ENCODE measurements at places on chromosomes 6 and 20.

DNA sequence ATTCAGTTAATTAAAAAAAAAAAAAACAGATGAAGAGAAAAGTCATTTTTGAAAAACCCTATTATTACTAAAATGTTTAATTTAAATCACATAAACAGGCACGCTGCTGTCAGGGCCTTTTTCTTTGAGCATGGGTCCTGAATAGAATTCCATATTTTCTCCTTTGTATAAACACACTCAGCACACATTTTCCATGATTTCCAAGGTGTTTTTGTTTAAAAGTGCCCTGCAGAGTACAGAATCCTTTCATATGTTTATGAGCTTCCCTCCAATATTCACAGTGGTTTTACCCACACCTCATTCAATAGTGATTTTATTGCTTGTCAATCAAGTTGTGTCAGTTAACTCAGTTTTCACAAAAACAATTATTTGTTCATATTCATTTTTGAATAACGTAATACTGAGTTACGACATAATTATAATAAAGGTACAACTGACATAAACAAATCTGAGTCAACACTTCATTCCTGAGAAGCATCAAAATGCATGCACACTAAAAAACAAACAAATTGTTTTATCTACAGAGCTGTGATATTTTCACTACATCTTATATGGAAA, 15.2 kb downstream of the SLC35B3 start:
- no peak for DNase-seq

GRCh38 chr20:25865715-25866656, 169.3 kb upstream of the ZNF337 start:
- peak; percentile 64 for DNase-seq

DNA sequence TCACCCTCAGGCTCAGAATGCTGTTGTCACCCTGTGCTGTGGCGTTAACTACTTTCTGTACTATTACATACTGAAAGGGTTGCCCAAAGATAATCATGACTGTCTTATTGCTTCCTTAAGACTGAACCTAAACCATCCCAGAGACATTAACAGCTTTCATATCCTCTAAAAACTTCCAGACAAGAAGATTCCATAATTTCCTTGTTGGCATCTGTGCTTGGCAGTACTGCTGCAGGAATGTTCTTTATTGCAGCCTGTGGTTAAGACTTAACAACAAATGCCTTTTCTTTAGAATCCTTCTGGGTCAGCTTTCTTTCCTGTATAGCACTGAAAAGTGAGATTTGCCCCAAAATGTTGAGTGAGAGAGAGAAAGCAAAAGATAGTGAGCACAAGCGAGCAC, 109.7 kb downstream of the GJA10 start:
- DNase-seq, result no peak

GRCh38 chr6:106608080-106608668, 21.1 kb downstream of the RTN4IP1 start:
- DNase-seq, result peak; percentile 57

GRCh38 chr6:18183766-18184165, 28.5 kb downstream of the KDM1B start:
- DNase-seq, result no peak

DNA sequence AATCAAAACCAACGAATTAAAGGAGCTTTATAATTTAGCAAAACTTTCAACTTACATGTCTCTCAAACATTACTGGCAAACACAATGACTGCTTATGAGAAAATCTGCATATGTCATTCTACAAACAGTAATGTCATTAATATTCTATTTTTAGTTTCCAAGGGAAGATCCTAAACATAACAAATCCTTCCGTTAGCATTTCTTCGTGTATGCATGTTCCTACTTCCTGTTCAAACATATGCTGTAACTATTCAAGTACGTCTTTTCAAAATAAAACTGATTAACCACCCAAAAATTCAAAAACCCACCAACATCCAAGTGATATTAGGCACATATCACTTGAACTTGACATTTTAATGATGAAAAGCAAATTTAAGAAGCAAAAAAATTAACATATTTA, 131.3 kb downstream of the HACE1 start:
- DNase-seq, result no peak

DNA sequence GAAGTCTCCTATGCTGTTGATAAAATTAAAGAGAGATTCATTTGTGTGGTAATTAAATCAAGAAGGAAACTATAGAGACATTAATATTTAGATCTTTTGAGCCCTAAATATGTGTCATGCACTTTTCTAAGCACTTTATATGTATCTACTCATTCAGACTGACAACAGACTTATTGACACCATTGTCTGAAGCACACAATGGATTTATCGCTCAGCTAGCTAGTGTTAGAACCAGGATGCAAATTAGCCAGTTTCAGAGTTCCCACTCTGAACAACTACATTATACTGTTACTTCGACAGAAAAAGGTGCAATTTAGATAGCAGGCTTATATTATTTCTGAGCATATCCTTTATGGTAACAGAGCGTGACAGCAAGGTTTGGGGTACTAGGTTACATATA, 27.7 kb upstream of the KIAA0408 start:
- no peak for DNase-seq

- peak; percentile 39 for DNase-seq
Observed at GRCh38 chr20:51828762-51829161, 26.4 kb upstream of the SALL4 start.

- no peak for DNase-seq
Observed at GRCh38 chr20:16428112-16428511, 145.1 kb downstream of the KIF16B start.

DNA sequence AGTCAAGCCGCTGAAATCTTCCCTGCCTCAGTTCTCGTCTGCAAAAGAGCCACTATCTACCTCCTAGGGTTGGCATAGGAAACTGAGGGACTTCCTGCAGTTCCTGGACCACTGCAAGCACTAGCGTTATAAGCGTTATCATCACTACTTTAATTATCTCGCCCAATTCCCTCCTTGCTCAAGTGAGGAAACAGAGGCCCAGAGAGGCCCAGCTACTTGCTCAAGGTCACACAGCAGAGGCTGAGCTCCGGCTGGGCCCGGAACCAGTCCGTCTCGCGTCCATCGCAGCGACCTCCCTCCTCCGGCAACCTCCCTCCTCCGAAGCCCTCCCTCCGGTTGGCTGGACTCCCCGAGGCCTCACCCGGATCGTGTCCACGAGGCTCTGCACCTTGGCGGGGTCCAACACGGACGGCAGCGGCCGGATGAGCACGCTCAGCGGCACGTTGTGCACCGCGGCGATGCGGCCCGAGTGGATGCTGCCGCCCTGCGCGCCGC, 338 bp downstream of the SRXN1 start:
- no peak for DNase-seq

DNA sequence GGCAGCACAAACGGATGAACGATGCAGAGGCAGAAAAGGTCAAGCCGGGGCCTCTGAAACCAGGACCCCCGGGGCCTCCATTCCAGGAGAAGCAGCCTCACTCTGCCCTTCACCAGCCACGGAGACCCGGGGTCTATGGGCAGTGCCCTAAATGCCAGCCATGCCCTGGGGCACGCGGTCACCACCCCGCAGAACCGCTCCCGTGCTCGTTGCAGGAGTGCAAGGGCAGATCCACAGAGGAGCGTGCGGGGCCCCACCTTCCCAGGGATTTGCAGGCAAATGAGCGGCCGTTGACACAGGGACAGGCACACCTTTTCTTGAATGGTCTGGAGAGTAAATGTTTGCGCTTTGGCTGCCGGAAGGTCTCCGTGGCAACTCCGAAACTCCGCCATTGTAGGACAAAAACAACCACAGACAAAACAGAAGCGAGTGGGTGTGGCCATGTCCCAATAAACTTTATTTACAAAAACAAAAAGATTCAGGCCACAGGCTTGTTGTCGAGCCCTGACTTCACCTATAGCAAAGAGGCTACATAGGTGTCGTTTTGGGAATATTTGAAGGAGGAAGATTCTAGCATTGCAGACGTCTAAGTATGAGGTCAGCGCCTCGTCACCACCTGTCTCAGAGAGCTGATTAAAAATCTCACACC, 163.3 kb downstream of the TAF4 start:
- no peak for DNase-seq

DNA sequence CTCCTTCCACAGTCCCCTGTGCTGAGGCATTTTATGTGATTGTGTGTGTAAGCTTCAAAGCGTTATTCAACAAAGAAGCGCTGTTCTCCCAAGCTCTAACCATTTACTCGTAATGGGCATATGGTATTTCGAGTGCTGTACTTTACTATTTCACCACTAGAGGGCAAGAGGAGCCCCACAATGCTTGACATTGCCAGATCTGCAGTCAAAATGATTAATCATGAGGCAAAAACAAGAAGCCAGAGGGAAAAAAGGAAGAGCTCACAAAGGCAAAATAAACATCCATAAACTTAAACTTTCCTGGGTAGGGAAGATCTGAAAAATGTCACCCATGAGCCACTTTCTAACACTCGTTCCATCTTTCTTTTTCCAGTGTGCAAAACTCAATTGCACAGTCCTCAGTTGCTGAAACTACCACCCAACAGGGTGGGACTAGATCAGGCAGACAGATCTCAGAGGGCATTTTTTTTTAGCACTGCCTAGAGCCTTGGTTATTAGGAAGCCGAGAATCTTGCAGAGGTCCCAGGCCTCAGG, 215.0 kb upstream of the PLCB4 start:
- peak; percentile 80 for DNase-seq

DNA sequence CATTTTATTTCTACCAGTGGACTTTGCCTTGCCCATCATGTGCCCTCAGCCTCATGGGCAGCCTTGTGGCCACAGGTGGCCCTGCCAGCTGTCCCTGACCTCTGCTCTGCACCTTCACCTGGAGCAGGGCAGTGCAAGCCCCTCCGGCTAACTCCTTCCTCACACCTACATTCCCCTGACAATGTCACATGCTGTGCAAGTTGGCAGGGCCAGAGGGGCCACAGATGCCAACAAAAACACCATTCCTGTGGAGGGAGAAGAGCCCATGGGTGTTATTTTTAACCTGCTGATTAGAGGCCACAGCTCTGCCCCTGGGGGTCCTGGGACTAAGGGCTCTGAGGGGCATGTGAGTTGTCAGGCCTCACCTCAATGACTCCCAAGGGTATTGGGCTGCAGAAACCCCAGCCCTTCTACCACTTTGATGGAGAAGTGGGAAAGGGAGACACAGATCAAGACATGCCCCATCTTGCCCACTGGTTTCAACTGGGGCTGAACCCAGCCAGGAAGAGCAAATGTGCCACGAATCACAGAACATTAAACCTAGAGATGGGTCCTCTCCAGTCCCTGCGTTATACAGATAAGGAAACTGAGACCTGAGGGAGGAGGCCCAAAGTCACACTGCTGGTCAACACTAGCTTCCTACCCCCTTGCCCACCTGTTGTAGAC, 65.0 kb downstream of the MRPL14 start:
- DNase-seq, result no peak

- DNase-seq, result no peak
Observed at GRCh38 chr20:45176526-45177267, 2.0 kb downstream of the PI3 start.

- DNase-seq, result no peak
Observed at GRCh38 chr20:57837208-57838035, 127.6 kb upstream of the PMEPA1 start.

Measured in iPS-NIHi11 (cell line).